Heart left ventricle (tissue), 16 donors: ENCODE measurements at places on chromosomes 2 and 18. TPM values are rescaled to one million over a fixed set of nuclear protein-coding genes. Genes with fewer than 3 reads are reported as not detected.

The SCG2 gene
- polyA plus RNA-seq = 0.07 TPM

The ADD2 gene
- polyA plus RNA-seq = 0.55 TPM

The FRZB gene
- 1.1 TPM for polyA plus RNA-seq

The EMILIN1 gene
- 31.2 TPM for polyA plus RNA-seq

The LGALSL gene
- polyA plus RNA-seq = 5.6 TPM

The SERPINB8 gene
- polyA plus RNA-seq = 0.72 TPM

The ASAP2 gene
- 8.0 TPM for polyA plus RNA-seq

The ARMC9 gene
- 2.4 TPM for polyA plus RNA-seq

The CROCC2 gene
- polyA plus RNA-seq = not detected

The M1AP gene
- polyA plus RNA-seq = 0.08 TPM

The MC2R gene
- not detected for polyA plus RNA-seq

The BCS1L gene
- 54.7 TPM for polyA plus RNA-seq

The G6PC2 gene
- polyA plus RNA-seq = not detected

The DNAJC5G gene
- polyA plus RNA-seq = 0.11 TPM

The TUBA4B gene
- polyA plus RNA-seq = not detected

The MLPH gene
- 60.3 TPM for polyA plus RNA-seq

The ANKRD36C gene
- 4.0 TPM for polyA plus RNA-seq
